ENCODE measurements at places on chromosomes 1 and 21. TPM values are rescaled to one million over a fixed set of nuclear protein-coding genes. Genes with fewer than 3 reads are reported as not detected.

GRCh38 chr1:50237056-50237455 lies 128.3 kb downstream of the ELAVL4 start:
- no peak for DNase-seq

DNA sequence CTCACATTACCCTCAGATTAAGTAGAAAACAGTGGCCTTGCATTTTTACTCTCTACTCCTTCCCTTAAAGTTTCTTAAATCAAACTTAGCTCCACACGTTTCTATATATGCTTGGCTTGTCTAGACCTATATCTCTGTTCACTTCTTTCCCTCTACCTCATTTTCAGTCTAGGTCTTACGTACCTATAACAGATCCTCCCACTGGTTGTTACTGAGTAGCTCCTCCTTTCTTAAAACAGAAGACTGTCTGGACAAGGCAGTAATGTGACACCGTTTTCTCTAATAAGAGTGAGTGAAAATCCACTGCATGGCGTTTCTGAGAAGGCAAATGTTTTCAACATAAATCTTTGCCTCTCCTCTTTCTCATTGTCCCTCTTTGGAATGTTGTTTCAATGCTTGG lies 211.7 kb upstream of the POGK start:
- DNase-seq: peak; percentile 25

- peak; percentile 58 for DNase-seq
Measured at GRCh38 chr1:100719490-100719889, at the start of gene VCAM1. Gene VCAM1, plus strand, starts transcription at chr1:100719742. Its CDS starts 119 bp downstream, at chr1:100719861.

- DNase-seq: no peak
Measured at GRCh38 chr1:56249234-56249633, 330.1 kb downstream of the PLPP3 start.

The OR2L8 gene
- not detected for total RNA-seq

- DNase-seq: peak; percentile 85
Measured at GRCh38 chr1:48673332-48674105, 103.2 kb downstream of the BEND5 start.

The BRDT gene
- total RNA-seq: 0.19 TPM

DNA sequence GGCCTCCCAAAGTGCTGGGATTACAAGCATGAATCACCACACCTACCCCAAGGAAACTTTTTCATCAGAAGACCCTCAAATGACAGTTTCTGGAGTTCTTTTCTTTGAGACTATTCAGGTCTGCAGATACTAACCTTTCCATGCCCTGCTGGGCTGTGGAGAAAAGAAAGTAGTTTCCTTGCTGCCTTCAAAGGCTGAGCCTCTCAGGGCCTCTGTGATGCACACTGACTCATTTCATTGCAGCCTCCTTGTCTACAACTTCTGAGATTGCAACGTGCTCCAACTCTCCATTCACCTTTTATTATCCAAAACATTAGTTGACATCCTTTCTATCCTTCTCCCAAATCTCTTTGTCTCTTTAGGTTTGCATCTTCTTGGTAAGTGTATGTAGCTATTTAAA lies 8.8 kb upstream of the SAMSN1 start:
- DNase-seq: peak; percentile 4

The TCEANC2 gene
- 6.0 TPM for total RNA-seq
